ENCODE measurements at places on chromosomes 5 and 9.

DNA sequence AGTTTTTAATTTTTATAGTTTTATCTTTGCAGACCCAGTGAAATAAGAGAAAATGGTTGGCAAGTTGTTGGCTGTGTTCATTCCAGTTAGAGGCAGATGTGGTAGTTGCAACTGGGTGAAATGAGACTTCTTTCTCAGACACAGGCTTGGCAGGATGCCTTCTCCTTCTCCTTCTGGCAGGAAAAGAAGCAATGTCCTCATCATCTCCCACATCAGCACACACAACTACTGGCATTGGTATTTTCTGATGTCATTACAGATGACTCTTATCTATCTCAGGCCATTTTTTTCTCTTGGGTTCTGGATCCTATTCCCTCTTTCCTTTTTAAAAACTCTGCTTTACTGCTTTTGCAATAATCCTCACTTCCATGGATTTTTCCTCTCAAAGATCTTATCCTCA is 103.3 kb upstream of the EDIL3 start:
- no peak for DNase-seq

DNA sequence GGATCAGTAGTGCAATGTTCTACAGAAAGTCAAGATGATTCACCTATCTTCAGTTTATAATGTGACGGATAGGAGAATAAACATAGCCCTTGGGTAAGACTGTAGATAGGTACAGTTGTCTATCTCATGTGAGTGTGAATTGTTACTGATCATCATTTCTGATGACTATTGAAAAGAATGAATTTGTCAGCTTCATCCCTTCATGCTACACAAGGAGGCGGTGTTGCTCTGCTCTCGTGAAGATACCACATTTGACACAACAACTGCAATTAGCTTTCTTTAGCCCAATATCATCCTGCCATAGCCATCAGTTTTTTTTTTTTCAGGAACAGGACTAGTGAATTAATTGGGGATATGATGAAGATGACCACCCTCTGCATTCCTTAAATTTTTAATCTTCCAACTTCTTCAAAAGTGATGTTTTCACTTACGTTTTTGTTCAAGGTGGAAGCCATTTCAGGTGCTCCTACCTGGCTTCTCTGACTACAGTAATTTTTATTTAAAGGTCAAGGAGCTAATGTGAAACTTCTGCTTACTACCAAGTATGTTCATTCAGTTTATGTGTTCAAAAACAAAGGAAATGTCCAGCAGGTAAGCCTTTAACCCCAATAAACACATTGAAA is 152.9 kb upstream of the MOCS2 start:
- DNase-seq: no peak

DNA sequence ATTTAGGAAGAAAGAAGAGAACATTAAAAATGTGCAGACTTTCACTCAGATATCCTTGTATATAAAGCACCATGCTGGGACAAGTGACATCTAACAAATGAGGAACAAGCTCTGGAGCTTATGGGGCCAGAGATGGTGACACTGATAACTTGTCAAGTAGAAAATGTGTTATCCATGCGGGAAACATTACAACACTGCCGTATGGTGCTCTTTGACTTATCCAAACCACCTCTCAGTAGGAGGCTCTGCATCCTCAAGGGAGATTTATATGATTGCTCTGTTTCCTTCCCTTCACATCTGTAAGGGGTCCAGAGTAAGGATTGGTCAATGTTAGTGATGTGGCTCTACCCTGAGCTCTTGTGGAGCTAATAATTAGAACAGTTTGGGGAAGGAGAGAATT is 23.5 kb downstream of the KCTD16 start:
- peak; percentile 20 for DNase-seq

DNA sequence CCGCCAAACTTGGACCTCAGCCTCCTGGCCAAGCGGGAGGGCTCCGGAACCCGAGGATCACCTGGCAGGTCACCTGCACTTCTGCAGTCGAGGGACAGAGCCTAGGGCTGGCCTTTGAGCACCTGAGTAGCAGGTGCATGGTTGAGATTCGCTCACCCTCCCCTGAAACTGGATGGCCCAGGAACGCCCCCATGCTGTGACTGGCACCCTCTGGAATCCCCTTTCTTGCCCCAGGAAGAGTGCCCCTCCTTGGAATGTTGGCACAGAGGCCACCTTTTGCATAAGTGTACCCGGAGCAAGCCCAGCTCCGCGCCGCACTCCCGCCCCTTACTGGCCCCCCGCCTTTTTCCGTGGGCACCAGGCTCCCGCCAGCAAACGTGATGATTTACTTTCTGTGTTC is 112.5 kb upstream of the IER5L start:
- no peak for DNase-seq

- no peak for DNase-seq
Observed at GRCh38 chr5:154447089-154447725, 1.4 kb downstream of the SAP30L start.

GRCh38 chr9:81669041-81669651 is 20.2 kb downstream of the TLE1 start:
- no peak for DNase-seq

DNA sequence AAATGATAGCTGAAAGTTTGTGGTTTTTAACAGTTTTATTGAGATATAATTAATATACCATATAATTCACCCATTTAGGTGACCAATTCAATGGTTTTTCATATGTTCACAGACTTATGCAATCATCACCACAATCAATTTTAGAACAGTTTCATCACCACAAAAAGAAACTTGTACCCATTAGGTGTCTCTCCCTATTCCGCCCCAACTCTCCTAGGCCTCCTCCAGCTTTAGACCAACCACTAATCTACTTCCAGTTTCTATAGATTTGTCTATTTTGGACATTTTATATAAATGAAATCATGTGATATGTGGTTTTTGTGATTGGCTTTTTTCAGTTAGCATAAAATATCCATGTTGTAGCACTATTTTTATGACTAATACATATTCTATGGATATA is 38.6 kb downstream of the YTHDC2 start:
- no peak for DNase-seq

GRCh38 chr9:77176686-77177142 is 620 bp upstream of the VPS13A start:
- DNase-seq: no peak

DNA sequence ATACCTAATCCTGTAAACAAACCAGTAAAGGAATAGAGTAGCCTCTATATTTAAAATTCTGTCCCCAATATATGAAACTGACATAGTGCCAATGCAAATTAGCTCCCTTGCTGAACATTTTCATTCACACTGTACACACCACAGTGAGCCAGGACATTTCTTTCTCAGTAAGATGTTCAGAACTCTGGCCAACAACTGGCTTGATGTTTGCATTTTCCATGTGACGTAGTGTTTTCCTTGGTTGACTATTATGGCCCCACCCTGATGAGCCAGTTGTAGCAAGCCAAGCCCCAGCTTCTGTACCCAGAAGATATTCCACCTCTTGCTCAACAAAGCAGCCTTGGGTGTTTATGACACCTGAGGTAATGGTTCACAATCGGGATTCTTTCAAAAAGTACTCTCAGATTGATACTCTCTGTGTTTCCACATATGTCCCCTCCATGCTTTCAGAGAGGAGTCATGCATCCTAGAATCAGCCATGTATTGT is 17.7 kb upstream of the ANXA1 start:
- DNase-seq: no peak

DNA sequence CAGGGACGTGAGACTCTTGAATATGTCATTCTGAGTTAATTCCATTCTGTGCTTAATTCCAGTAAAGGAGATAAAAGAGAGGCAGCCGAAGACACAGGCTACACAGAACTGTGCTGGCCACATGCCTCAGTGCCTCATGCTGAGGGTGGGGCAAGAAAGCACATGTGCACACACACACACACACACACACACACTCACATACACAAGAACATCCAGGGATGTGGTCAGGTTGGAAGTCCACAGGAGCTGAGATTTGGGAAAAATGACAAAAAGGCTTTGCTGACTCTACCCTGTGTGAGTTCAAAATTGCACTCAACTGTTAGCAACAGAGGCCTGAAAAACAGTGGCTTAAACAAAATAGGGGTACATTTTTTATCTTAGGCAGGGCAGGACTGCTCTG is 40.5 kb downstream of the ALG2 start:
- DNase-seq: no peak

- no peak for DNase-seq
Observed at GRCh38 chr5:158998793-158999325, 100.9 kb downstream of the EBF1 start.

DNA sequence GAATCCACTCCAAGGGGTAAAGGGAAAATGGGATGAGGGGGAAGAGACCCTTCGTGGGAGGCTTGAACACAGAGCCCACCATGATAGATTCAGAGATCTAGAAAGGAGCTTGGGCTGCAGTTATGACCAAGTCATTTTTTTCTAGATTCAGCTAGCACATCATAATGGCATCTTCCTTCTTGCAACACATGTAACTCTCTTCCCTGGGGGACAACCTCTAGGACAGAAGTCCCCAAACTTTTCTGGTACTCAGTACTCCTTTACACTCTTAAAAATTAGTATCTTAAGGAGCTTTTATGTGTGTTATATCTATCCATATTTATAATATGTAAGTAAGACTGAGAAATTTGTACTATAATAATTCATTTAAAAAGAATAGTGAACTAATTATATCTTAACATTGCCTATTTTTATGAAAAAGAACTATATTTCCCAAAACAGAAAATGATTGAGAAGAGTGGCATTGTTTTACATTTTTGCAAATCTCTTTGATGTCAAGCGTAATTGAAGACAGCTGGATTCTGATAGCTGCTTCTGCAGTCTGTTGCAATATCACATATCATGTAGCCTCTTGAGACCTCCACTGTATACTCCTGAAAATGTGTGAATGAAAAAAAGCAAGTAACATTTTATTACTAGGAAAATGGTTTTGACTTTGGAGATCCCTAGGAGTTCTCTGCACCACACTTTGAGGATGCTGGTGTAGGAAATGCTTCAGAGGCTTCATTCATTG is 875 bp downstream of the ACO1 start:
- DNase-seq: no peak

All from HL-60 (cell line).